ENCODE measurements at places on chromosomes 12 and 14. TPM values are rescaled to one million over a fixed set of nuclear protein-coding genes. Genes with fewer than 3 reads are reported as not detected.

DNA sequence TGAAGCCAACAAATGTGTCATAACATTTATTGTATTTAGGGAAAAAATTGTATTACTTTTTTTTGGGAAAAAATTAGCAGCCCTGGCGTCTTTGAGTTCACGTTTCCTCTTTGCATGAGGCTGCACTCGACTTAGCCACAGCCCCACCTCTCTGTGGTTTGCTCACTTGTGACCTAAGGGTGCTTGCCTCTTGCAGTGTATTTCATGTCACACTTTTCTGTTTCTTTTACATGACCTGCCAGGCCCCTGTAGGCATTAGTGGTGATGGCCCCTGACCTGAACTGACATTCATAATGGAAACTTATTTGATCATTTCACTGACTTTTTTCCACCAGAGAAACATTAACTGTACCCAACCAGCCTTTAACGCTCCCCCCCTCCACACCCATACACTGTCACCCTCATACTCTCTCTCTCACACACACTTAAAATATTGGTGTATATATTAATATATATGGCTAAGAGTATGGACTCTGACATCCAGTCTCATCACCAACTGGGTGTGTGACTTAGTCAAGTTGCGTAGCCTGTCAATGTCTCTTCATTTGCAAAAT is 122.9 kb downstream of the PRKCH start:
- H3K4me3 ChIP-seq: no peak overlapping the region
- peaks cover 9% of the 10 kb centered on the region for H3K4me1 ChIP-seq

DNA sequence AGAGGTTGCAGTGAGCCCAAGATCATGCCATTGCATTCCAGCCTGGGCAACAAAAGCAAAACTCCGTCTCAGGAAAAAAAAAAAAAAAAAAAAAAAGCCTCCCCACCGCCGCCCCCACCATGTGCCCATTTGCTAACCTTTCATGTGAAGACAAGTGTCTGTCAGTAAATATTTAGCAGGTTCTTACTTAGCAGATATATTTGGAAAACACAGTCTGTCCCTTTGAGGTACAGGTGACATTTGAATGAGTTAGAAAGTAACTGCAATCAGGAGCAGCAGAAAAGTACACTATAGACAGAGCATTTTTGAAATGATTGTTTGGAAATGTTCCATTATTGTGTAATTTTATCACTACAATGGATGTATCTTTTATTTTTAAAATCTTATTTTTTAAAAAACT is 119.7 kb downstream of the FGD4 start:
- no peak for DNase-seq
- peaks cover 12% of the 10 kb centered on the region for H3K4me1 ChIP-seq
- no peak overlapping the region for H3K4me3 ChIP-seq
- H3K36me3 ChIP-seq: no peaks in the 10 kb centered on the region
- no peak overlapping the region for H3K27ac ChIP-seq
- no peaks in the 10 kb centered on the region for H3K27me3 ChIP-seq

CLEC1B gene
- not detected for total RNA-seq

KRT73 gene
- total RNA-seq: not detected

CCDC175 gene
- not detected for total RNA-seq

DNA sequence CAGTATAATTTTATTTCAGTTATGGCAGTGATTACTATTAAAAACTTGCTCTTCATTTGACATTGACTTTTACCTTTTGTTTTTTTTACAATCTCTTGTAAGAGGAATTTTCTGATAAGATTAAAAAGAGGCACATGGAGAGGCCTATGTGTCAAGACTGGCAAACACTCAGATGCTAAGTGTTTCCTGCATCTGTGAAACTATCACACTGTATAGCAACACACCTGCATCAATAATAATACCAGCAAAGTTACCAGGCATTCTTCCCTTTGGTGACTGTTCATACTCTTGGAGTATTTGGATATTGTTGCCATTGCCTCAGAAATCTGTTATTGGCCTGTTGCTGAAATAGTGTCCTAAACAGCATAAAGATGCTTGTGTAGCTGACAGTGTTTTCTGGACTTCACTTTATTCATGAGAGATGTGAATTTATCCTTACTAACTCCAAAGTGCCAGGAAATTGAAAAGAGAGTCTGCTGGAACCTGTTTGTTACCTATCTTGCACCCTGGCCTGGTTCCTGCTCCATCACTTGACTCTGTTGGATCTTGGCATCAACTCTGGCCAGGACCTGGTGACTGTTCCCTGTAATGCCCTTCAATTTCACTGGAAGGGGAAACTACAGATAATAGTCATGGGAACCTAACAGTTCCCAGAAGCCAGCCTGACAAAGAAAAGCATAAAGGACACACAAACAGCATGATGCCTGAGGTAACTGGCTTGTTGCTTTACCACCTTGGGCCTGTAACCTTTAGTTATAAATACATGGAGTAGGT is 19.8 kb downstream of the SLC16A7 start:
- no peak for DNase-seq
- H3K4me3 ChIP-seq: no peak overlapping the region
- no peaks in the 10 kb centered on the region for H3K36me3 ChIP-seq
- no peak overlapping the region for H3K27ac ChIP-seq

ANKRD13A gene
- 37.0 TPM for total RNA-seq

DNA sequence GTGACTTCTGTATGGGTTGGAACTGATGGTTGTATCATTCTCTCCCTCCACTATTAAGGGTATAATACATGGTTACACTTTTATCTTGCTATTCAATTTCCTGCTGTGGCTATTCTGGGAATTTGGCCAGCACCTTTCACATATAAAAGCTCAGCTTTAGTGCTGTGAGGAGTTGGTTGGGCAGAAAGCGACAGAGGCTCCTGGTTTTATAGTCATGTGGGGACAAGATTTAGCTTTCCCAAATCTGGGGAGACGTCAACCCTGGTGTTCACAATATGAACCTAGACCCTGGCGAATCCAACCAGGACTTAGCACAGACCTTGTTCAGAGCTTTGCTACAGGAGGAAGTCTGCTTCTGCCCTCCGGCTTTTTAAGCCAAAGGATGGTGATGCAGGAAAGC is 36.5 kb downstream of the FOS start:
- H3K4me3 ChIP-seq: no peak overlapping the region
- H3K27me3 ChIP-seq: peaks cover 7% of the 10 kb centered on the region
- peaks cover 3% of the 10 kb centered on the region for H3K4me1 ChIP-seq
- no peaks in the 10 kb centered on the region for H3K36me3 ChIP-seq
- H3K27ac ChIP-seq: no peak overlapping the region
- peak; percentile 50 for DNase-seq

DNA sequence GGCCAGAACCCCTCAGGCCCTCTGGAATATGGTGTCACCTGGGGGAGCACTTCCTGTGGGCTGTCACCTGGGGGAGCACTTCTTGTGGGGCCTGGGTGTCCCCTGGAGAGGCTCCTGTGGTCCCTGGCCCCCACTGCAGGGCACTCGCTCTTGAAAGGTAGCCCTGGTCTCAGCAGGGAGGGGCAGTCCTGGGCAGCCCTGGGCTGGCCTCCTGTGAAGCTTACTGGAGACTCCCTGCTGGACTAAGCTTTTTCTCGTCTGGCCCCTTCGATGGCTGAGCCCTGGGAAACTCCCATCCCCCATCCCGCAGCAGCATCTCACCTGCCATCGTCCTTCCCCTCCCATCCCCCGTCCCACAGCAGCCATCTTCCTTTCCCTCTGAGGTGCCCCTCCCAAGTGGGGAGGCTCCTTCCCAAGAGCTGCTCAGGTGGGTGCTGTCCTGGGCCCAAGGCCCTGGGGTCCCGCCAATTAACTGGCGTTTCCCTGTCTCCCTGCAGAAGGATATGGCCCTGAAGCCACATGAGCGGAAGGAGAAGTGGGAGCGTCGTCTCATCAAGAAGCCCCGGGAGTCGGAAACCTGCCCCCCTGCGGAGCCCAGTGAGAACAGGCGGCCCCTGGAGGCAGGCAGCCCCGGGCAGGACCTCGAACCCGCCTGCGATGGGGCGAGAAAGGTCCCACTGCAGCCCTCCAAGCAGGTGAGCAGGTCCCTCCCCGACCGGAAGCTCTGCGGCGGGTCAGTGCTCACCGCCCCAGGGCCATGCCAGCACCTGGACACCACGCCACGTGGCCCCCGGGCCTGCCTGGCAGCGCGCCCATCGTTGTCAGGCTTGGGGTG is 17.9 kb downstream of the FBRSL1 start:
- H3K4me1 ChIP-seq: peaks cover 16% of the 10 kb centered on the region
- no peak for DNase-seq
- no peak overlapping the region for H3K27ac ChIP-seq
- H3K4me3 ChIP-seq: no peak overlapping the region

WNT5B gene
- total RNA-seq: not detected

DNA sequence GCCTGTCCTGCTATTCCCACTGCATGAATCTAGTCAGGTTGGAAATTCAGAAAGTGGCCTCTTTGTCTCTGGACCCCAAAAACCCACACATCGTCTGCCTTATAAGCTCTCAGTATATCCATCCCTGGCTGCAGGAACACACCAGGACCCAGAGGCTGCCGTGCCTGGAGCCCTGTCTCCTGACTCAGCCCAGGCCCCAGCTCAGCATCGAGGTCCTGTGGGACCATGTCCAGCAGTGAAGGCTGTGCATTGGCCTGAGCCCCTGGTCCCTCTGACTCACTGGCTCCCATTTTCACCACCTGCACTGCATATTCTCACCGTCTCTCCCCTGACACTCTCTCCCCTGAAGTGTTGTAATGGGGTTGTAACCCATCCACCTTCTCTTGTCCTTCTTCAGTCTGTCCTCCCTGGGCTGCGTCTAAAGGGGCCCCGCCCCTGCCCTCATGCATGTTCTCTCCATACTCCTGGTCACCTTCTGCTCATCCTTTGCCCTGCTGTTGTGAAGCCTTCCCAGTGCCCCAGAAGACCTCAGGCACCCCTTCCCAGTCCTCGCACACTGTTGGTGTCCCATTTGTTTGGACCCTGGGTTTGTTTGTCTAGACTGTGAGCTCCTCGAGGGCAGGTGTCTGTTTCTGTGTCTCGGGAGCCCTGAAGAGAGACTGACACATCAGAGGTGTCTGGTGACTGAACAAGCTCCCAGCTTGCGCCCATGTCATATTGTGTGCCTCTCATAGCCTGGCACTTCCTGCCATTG is 43.8 kb downstream of the EVL start:
- H3K36me3 ChIP-seq: no peaks in the 10 kb centered on the region
- H3K4me1 ChIP-seq: peaks cover 19% of the 10 kb centered on the region
- no peaks in the 10 kb centered on the region for H3K27me3 ChIP-seq
- no peak overlapping the region for H3K27ac ChIP-seq

SLC4A8 gene
- total RNA-seq: 9.7 TPM

Measured in endothelial cell of umbilical vein (primary cell).